NCI-H2029 (cell line): ENCODE measurements at places on chromosomes 1 and 21.

GRCh38 chr1:10195570-10195969 is 14.8 kb upstream of the KIF1B start:
- DNase-seq: no peak

DNA sequence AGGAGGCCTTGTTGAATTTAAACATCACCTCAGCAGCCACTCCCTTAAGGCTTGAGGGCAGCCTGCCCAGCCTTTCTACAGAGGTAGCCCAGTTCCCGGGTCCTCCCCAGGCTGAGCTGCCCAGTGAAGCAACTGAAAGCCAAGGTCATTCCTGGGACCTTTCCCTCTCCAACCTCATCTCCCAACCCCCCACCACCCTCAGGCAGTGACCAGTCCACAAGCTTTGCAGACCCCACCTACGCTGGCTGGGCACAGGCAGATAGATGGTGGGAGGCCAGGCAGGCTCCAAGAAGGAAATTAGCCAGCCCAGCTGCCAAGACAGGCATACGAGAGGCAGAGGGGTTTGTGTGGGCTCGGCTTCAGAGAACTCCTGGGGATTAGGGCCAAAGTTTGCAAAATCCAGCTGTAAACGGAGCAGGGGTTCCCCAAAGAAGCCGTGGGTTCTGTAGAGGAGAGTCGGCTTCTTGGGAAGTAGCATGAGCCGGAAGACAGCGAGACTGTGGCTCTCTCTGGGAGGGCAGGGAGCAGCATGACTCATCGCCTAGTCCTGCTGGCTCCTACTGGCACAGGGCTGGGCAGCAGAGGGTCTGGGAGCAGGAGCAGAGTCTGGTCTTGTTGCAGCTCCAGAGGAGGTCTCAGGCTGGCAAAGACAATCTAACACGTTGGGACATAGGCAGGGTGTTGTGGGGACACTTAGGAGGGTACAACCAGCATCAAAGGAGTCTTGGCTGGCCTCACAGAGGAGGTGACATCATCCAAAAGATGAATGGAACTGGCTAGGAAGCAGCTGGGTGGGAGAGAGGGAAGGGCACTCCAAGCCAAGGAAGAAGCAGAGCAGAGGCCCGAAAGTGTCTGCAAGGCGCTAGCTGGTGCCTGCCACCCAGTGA is 2.8 kb upstream of the ZC3H12A start:
- no peak for DNase-seq

DNA sequence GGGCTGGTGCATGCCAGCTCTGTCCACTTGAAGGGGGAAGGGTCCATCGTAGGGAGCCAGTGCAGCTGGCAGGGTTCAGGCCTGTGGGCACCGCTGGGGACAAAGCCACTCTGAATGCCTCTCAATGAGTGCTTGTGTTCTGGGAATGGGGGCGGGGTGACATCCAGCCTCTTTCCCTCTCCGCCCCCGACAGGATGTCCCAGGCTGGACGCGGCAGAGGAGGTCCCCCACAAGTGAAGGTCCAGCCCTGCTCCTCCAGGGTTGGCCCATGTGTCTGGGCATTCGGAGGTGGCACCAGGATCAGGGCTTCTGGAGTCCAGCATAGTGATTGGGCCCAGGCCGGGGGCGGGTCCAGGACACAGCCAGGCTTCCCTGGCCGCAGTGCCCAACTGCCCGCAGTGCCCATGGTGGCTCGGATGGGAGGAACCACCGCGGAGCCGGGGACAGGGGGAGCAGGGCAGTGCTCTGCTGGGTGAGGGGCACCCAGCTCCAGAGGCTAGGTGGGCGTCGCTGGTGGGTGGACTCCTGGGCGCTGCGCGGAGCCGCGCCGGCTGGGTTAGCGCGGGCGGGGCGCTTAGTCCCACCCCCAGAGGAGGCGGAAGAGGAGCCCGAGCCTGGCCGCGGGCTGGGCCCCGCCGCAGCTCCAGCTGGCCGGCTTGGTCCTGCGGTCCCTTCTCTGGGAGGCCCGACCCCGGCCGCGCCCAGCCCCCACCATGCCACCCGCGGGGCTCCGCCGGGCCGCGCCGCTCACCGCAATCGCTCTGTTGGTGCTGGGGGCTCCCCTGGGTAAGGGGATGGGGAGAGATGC is at the start of gene SHISA4:
Gene SHISA4, plus strand, starts transcription at position 617 of the 808 bp plus-strand sequence. Its CDS starts 97 bp downstream, at position 714.
- DNase-seq: peak; percentile 41

DNA sequence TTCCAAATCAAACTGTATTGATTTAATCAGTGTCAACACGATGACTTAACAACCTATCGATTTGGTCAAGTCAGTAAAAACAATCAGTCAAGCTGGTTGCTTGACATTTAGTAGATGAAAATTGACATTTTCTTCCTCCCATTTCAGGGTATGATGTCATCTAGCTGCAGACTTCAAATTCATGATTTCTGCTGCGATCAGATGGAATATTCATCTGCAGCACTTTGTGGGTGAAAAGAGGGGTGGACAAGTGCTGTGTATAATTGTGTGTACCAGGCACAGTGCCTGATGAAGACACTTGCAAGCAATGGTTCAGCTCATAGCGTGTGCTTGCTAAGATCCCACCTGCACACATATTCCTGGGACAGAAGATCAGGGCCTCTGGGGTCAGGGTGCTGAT is 479.8 kb downstream of the DISC1 start:
- DNase-seq: no peak

DNA sequence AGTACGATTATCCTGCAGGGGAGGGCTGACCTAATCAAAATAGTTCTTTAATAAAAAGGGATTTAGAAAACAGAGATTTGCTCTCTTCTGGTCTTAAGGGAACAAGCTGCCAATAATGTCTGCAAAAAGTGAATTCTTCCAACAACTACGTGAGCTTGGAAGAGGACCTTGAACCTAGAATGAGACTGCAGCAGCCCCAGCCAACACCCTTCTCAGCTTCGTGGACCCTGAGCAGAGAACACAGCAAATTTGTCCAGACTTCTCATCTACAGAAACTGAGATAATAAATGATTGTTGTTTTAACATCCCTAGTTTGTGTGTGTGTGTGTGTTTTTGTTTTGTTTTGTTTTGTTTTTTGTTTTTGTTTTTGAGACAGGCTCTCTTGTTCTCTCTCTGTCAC is 309.4 kb downstream of the GRIK1 start:
- DNase-seq: no peak

DNA sequence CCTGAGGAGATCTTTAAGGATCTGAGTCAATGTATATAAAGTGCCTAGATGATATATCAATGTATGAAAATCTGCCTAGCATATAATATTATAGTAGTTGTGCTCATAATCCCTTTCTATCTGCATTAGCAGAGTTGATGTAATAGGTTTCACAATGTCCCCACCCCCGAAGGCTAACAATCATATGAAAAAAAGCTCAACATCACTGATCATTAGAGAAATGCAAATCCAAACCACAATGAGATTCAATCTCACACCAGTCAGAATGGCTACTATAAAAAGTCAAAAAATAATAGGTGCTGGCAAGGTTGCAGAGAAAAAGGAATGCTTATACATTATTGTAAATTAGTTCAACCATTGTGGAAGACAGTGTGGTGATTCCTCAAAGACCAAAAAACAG is 147.8 kb upstream of the DPT start:
- DNase-seq: no peak

- no peak for DNase-seq
Measured at GRCh38 chr1:92188436-92189255, 29.1 kb upstream of the C1orf146 start.
